Stimulated activated CD8-positive, alpha-beta memory T cell treated with anti-CD3 and anti-CD28 coated beads, Interleukin-4, amount 100 ng/mL, for 1 hour (primary cell): ENCODE measurements at places on chromosomes 4 and X.

GRCh38 chrX:18707426-18708049, at the start of gene PPEF1:
Gene PPEF1, plus strand, starts transcription at chrX:18707645. Its CDS starts 136 bp downstream, at chrX:18707781.
- no peak for DNase-seq

DNA sequence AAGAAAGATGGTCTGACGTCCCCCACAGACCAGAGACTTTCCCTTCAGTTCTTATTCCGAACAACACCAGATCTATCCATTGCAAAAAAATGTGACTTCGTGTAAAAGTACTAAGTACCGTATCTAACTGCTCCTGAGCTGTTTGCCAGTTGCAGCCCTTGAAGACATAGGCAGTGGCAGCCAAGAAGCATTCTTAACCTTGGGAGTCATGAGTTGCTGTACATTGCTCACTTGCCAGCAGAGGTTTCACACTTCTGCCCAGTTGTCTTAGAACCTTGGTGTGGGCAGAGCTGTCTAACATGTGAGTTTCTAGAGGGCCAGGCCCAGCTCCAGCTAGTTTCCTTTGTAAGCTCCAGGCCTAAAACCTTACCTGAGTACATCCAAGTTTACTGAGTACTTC, 10.5 kb upstream of the CHRDL1 start:
- no peak for DNase-seq

- no peak for DNase-seq
Observed at GRCh38 chr4:37902738-37903693, 12.1 kb downstream of the TBC1D1 start.

GRCh38 chr4:121255986-121256750, 92.0 kb upstream of the TNIP3 start:
- DNase-seq = peak; percentile 9

DNA sequence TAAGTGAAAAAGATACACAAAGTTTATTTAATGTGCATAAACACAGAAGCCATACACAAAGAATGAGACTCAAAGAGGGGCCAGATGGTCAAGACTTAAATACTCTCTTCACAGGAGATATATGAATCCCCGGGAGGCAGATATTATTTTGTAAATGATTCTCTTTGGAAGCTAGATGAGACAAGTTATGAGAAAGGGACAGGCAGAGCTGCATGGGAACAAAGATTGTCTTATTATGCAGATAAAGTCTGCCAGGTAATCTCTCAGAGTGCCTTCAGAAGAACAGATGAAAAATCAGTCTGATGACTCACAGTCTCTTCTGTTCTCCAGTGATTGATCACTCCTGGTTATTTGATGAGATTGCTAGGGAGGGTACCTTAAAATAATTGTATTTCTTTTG, 89.0 kb downstream of the NAF1 start:
- DNase-seq = no peak

GRCh38 chr4:153374442-153374841, 30.0 kb downstream of the MND1 start:
- DNase-seq = no peak

GRCh38 chr4:18020145-18020670, 1.3 kb downstream of the LCORL start:
- DNase-seq = no peak

GRCh38 chr4:156596706-156597329, 374.8 kb downstream of the PDGFC start:
- DNase-seq = no peak

DNA sequence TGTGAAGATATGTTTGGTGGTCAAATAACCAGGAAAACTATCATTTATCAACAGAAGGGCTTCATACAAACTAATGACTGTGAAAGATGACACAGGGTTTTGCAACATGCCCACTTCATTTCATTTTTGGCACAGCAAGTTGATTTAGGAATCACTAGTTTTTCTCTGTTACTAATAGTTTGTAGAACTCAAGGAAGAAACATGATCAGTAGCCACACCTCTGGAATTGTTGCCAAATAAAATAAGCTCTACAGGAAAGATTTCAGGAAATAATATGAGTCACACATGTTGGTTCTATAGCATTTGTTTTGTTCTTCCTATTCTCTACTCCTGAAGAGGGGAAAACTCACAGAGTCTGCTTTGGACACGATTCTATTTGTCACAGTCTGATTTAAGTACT, 255.4 kb downstream of the TLL1 start:
- no peak for DNase-seq

DNA sequence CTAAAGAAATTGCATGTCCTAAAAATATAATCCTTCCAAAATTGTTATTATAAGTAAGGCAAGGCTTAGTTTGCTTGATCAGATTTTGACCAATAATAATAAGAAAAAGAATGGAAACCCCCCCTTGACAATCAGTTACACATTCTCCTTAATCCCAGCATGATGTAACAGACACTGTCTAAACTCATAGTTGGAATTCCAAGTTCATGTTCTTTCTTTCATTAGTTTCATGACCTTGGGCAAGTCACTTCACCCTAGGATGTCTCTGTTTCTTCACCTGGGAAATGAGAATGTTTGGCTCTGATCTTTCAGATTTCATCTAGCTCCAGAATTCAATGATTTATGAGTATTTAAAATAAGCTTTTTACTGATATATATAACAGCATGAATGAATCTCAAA, 64.8 kb downstream of the MAML3 start:
- no peak for DNase-seq

GRCh38 chr4:141858437-141858836, 222.1 kb downstream of the IL15 start:
- DNase-seq = no peak

DNA sequence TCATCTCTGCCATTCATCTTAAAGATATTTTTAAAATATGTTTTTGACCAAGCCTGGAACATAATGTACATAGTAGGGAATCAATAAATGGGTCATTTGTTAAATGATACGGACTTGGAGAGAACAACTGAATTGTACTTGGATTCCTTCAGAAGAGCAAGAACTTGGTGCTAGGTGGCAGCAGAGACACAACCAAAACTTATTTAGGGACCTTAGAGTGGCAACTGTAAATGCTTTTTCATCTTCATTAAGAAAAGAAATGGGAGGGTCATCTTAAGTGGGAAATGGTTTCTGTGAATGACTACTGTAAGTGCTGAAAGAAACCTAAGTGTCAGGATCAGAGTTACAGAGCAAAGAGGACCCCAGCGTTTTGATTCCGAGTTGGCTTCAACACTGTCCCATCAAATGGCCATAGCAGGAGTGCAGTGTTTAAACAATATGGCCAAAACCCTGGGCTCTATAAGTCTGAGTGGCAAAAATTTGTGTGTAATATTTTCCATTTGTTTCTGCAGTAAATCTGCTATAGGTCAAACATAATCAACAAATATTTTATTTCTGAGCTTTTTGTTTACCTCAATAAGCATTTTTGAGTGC, 213.6 kb downstream of the PALLD start:
- no peak for DNase-seq

DNA sequence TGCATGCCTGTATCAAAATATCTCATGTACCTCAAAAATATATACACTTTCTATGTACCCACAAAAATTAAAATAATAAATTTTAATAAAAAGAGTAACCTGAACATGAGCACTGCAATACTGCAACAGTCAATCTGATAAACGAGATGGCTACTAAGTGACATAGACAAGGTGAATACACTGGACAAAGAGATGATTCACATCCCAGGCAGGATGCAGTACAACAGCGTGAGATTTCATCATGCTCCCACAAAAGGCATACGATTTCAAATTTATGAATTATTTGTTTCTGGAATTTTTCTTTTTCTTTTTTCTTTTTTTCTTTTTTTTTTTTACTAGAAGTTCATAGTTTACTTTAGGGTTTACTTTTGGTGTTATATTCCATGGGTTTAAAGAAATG, 12.2 kb upstream of the FGF16 start:
- DNase-seq = no peak
